ENCODE measurements at places on chromosomes 6 and 20. TPM values are rescaled to one million over a fixed set of nuclear protein-coding genes. Genes with fewer than 3 reads are reported as not detected.

SNPH gene
- total RNA-seq, result 3.5 TPM

KIAA1755 gene
- total RNA-seq, result 4.3 TPM

BCAS4 gene
- 22.2 TPM for total RNA-seq

ARHGAP40 gene
- total RNA-seq, result not detected

MAPK14 gene
- total RNA-seq, result 85.6 TPM

SLC35D3 gene
- total RNA-seq, result not detected

RAMACL gene
- total RNA-seq, result 13.4 TPM

DEFB127 gene
- total RNA-seq, result not detected

TMEM244 gene
- total RNA-seq, result not detected

PBOV1 gene
- total RNA-seq, result not detected

MYH7B gene
- 0.66 TPM for total RNA-seq

LPA gene
- 0.33 TPM for total RNA-seq

CEP162 gene
- total RNA-seq, result 18.7 TPM

CHMP4B gene
- 95.4 TPM for total RNA-seq

FUT9 gene
- total RNA-seq, result not detected

PPP1R16B gene
- total RNA-seq, result 3.7 TPM

REM1 gene
- 3.9 TPM for total RNA-seq

CEP250 gene
- 22.2 TPM for total RNA-seq

EDEM2 gene
- 25.8 TPM for total RNA-seq

SLC17A1 gene
- total RNA-seq, result not detected

RBCK1 gene
- 66.2 TPM for total RNA-seq

ZC3H12D gene
- total RNA-seq, result 6.4 TPM

PRDM1 gene
- total RNA-seq, result 6.9 TPM

INSM1 gene
- not detected for total RNA-seq

PPARD gene
- 7.2 TPM for total RNA-seq
